ENCODE measurements at places on chromosomes 2 and 18.

GRCh38 chr2:47056374-47056773 is 98.7 kb downstream of the STPG4 start:
- no peak for DNase-seq

DNA sequence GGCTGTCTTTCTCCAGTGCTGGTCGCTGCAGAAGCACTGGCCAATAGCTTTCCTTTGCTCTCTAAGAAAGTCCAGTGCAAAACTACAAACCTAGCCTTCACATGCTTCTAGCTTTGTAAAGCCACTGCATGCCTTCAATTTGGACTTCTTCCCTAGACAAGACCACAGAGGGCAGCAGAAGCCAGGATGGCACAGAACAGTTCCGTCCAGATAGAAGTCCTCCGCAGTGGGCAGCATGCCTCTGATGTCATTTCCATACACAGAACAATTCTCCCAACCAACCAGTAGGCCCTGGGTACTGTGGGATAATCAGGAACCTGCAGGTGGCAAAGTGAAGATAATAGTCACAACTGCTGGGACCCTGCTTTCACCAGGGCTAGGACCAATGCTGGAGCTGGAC is 3.3 kb downstream of the ST6GAL2 start:
- DNase-seq: no peak

DNA sequence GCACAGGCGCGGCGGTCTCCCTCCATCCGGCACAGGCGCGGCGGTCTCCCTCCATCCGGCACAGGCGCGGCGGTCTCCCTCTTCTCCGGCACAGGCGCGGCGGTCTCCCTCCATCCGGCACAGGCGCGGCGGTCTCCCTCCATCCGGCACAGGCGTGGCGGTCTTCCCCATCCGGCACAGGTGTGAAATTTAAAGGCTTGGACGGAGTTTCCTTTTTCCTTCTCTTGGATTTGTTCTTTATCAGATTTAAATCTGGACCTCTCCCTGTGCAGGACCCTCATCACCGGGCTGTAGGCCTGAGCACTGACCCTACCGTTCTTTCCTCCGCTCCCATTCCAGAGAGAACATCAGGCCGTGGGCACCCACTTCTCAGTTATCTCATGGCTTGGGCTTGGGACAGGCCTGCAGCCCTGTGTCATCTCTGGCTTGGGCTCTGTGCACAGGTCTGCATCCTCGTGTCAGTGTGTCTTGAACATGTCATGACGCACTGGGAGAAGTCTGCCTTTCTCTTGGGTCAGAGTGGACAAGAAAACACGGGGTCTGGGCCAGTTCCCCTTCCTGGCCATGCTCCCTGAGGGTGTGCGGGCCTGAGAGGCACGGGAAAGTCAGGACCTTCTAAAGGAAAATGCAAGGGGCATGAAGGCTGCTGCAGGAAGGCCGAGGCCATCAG is 53.9 kb upstream of the PXDN start:
- DNase-seq: no peak

DNA sequence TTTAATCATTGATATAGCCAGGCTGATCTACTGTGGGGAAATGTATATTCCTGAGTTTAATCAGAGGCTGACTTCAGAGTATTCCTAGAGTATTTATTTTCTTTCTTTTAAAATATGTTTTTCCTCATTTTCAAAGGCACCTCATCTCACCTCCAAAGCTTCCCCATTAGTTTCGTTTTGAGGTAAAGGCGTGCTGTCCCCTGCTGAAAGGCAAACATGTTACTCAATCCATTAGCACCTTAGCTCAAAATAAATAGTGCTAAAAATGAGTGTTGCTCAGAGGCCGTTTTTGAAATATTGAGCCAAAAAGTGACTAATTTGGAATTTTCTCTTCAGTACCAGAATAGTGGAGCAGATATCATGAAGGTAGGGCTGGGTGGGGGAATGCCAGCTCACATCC is 386.2 kb downstream of the SOX11 start:
- DNase-seq: no peak

DNA sequence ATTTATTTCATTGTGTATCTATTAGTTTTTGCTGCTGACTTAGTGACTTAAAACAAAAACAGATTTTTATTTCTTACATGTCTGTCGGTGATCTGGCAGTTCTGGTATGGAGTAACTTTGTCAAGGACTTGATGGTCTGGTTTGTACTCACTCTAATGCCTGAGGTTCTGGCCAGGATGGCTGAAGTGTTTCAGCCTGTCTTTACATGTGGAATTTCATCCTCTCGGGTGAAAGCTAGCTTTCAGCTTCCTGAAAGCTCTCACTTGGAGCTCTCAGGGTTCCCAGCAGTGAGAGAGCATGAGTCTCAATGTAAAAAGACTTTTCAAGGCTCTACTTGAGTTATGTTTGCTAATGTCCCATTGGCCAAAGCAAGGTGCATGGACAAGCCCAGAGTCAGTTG is 216.4 kb downstream of the NR4A2 start:
- no peak for DNase-seq

DNA sequence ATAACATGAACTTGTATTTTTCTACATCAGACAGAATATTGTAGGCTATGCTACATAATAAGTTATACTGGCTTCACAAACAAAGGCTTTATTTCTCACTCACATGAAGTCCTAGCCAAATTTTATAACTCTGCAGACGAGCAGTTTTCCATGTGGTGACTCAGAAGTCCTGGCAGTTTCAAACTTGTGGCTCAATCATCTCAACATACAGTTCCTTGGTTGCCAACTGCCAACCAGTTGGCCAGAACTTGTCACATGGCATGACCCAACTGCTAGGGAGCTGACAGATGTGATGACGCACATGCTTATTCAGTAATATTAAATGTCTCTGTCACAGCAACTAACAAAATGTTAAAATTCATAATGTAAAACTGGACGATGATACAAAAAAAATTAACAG is 63.8 kb upstream of the ZC3H15 start:
- no peak for DNase-seq

DNA sequence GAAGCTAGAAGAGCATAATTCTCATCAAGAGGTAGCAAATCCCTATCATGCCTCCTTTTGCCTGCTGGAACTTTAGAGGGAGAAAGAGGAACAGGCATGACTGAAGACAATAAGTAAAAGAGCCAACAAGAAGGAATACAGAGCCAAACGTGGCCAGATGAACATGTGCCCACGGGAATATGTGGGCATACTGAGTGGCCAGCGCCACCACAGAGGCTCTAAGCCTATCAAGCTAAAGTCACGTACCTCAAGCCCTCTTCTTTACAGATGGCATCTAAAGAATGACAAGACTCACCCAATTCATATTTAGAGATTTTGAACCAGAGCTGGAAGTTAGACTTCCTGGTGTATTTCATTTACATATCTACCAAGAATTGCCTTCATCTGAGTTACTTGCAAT is 59.9 kb upstream of the ITGA4 start:
- no peak for DNase-seq

- DNase-seq: no peak
These were observed 80.8 kb downstream of the LCLAT1 start for GRCh38 chr2:30527859-30528258.

DNA sequence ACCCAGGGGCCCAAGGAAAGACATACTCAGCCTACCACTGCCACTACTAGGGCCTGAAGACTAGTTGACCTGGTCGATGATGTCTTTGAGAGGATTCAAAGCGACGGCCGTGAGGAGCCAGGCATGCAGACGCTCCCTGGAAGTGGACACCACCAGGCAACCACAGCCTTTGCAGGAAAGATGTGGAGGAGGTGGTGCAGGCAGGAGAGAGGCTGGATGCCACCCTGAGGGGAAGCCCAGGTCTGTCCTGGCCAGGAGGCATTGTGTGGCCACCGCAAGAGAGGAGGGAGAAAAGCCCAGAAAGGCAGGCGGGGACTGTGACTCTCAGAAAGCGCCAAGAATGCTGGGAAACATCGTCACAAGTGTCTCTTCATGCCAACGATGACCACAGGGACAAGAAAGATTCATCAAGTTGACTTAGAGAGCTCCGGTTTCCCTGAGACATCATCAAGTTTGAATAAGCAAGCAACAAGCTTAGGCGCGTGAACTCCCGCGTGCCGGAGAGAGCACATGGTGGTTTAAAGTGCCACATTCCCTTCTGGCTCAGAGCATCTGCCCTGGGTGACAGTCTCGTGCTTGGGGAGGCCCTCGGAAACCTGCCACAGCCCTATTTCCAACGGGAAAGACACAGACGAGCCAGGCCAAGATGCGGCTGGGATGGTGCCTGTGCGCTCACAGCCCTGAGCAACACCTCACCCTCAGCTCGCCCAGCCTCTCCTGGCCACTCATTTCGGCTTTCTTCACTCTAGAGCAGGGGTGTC is 464.5 kb upstream of the SALL3 start:
- peak; percentile 25 for DNase-seq

GRCh38 chr18:76451396-76452331 is 43.4 kb downstream of the ZNF516 start:
- peak; percentile 59 for DNase-seq

- DNase-seq: peak; percentile 35
These were observed 171.8 kb upstream of the SPRED2 start for GRCh38 chr2:65604246-65604645.

GRCh38 chr2:201913201-201913600 is 106.9 kb downstream of the CDK15 start:
- DNase-seq: peak; percentile 20

GRCh38 chr2:21429747-21430146 is 306.0 kb downstream of the TDRD15 start:
- no peak for DNase-seq

- DNase-seq: no peak
These were observed 144.7 kb downstream of the CYRIA start for GRCh38 chr2:16520891-16521290.

- no peak for DNase-seq
These were observed 82.0 kb downstream of the PHLPP1 start for GRCh38 chr18:62797329-62797728.

- no peak for DNase-seq
These were observed 558.2 kb downstream of the SUCLG1 start for GRCh38 chr2:83900862-83901261.

GRCh38 chr2:35803126-35803525 is 552.5 kb upstream of the CRIM1 start:
- DNase-seq: no peak

GRCh38 chr2:2022941-2023586 is 278.7 kb upstream of the PXDN start:
- peak; percentile 28 for DNase-seq

- no peak for DNase-seq
These were observed 709.2 kb upstream of the ID2 start for GRCh38 chr2:7972670-7973069.

DNA sequence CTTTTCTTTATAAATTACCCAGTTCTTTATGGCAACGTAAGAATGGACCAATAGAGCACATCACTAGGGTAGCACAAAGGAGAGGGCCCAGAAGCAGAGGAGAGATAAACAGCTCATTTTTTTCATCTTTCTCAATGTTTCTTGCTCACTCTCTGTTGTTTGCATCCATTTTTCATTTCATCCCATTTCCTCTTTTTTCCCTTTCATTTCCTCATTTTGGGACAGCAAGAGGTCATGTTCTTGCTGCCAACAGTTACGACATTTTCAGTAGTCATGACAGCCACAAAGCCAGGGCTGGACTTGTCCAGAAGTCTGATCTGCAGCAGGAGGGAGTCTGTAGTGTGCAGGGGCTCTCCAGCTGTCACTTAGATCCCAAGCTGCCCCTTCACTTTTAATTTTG is 52.7 kb upstream of the CYP1B1 start:
- DNase-seq: no peak

- no peak for DNase-seq
These were observed 466.6 kb upstream of the ETAA1 start for GRCh38 chr2:66930339-66931220.

DNA sequence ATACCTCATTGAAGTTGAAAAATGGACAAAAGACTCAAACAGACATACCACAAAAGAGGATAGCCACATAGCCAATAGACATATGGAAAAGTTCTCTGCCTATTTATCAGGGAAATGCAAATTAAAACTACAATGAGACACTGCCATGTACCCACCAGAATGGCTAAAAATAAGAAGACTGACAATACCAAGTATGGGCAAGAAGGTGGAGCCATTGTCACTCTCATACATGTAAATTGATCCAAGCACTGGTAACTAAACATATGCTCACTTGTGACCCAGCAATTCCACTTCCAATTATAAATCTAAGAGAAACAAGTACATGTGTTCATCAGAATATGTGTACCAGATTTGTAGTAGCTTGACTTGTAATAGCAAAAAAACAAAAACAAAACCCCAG is 4.6 kb downstream of the LOXHD1 start:
- no peak for DNase-seq

DNA sequence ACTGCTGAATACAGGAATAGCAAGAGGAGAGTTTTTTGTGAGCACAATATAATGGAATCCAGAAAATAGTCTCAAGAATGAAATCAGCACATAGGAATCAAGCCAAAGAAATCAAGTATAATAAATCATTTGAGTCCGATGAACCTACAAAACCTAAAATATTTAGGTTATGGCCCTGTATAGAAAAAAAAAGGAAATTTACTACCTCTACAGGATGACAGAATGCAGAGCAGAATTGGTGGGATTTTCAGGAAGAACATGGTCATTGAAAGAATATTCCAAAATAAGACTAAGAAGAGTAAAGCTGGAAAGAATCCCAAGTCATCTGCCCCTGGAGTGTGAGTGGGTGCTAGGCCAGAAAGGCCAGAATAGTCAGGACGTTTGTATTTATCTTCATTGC is 1041.2 kb upstream of the CDH2 start:
- DNase-seq: no peak
